Temporal lobe (tissue), 4 donors: ENCODE measurements at places on chromosomes 1 and 21. TPM values are rescaled to one million over a fixed set of nuclear protein-coding genes. Genes with fewer than 3 reads are reported as not detected.

The OLIG1 gene
- 19.4 TPM for total RNA-seq

The ESRRG gene
- 7.1 TPM for total RNA-seq

The KCNA10 gene
- total RNA-seq: not detected

The TRIM63 gene
- total RNA-seq: not detected

The CIART gene
- total RNA-seq: 1.7 TPM

The PRR9 gene
- 0.49 TPM for total RNA-seq

The CDC42BPA gene
- total RNA-seq: 137 TPM

The TMCO1 gene
- total RNA-seq: 43.5 TPM

The GPR89A gene
- 22.4 TPM for total RNA-seq

The PTGFRN gene
- 41.3 TPM for total RNA-seq

The LEFTY2 gene
- total RNA-seq: under 0.01 TPM

The APOBEC4 gene
- total RNA-seq: not detected

The RNPEP gene
- total RNA-seq: 16.7 TPM

The FALEC gene
- total RNA-seq: not detected

The MXRA8 gene
- total RNA-seq: 11.3 TPM

The LYSMD1 gene
- total RNA-seq: 13.5 TPM

The GCSAML gene
- total RNA-seq: under 0.01 TPM

The ZSWIM5 gene
- total RNA-seq: 14.5 TPM

The ZNF648 gene
- 0.25 TPM for total RNA-seq

The UFC1 gene
- total RNA-seq: 105 TPM

The HSF2BP gene
- 2.2 TPM for total RNA-seq

The TFB2M gene
- total RNA-seq: 13.8 TPM

The C1orf141 gene
- 0.25 TPM for total RNA-seq

The LMOD1 gene
- 0.49 TPM for total RNA-seq

The COL6A2 gene
- total RNA-seq: 25.8 TPM

The ZBTB8B gene
- total RNA-seq: 15.2 TPM

The TNFSF18 gene
- 0.74 TPM for total RNA-seq

The MATN1 gene
- total RNA-seq: under 0.01 TPM

The BOLA1 gene
- 8.6 TPM for total RNA-seq

The KIF1B gene
- 255 TPM for total RNA-seq

The TRIM62 gene
- total RNA-seq: 6.1 TPM

The GRHL3 gene
- total RNA-seq: under 0.01 TPM

The ITGB2 gene
- total RNA-seq: 3.4 TPM

The NBPF4 gene
- not detected for total RNA-seq

The C8A gene
- total RNA-seq: not detected

The S100A9 gene
- total RNA-seq: 20.2 TPM

The GJA4 gene
- 2.2 TPM for total RNA-seq

The NKAIN1 gene
- total RNA-seq: 27.0 TPM

The CD5L gene
- total RNA-seq: 0.49 TPM

The TBX19 gene
- total RNA-seq: 0.25 TPM

The SELE gene
- 0.74 TPM for total RNA-seq

The CELA2B gene
- total RNA-seq: not detected

The GATAD2B gene
- total RNA-seq: 26.6 TPM

The DRAM2 gene
- total RNA-seq: 38.1 TPM

The ENO1 gene
- total RNA-seq: 223 TPM

The SLC6A9 gene
- total RNA-seq: 4.7 TPM

The SYPL2 gene
- total RNA-seq: under 0.01 TPM

The SPRR4 gene
- total RNA-seq: not detected

The TCHH gene
- 0.25 TPM for total RNA-seq

The LMX1A gene
- not detected for total RNA-seq

The GBP1 gene
- total RNA-seq: 0.49 TPM

The AADACL3 gene
- total RNA-seq: not detected

The TMPRSS3 gene
- total RNA-seq: not detected

The LCE2D gene
- total RNA-seq: not detected

The DCDC2B gene
- total RNA-seq: not detected

The ATP6V1G3 gene
- total RNA-seq: not detected
